Iris pigment epithelial cell (primary cell): ENCODE measurements at places on chromosomes 2 and 18.

GRCh38 chr2:71684226-71685072 lies 231.1 kb downstream of the DYSF start:
- no peak for DNase-seq

- DNase-seq: peak; percentile 36
Measured at GRCh38 chr2:143162123-143162837, 33.1 kb downstream of the ARHGAP15 start.

GRCh38 chr2:235595422-235596010 lies 101.7 kb downstream of the AGAP1 start:
- peak; percentile 80 for DNase-seq

DNA sequence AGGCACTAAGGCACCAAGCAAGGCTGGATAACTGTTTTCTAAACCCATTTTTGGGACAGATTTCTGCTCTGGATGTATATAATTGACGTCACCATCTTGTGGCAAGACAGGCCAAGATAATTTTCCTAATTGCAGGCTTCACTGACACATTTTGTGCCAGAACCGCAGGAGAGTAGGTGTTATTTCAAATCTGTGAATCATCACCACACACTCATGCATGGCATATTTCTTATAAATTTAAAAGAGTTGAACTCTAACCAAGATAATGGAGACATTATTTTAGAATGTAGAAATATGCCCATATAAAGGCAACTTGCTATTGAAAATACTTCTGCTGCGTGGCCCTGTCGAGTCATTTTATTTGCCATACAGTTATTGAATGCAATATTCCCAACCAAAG lies 68.3 kb upstream of the ACYP2 start:
- no peak for DNase-seq

GRCh38 chr2:127591221-127591923 lies 54.6 kb upstream of the GPR17 start:
- DNase-seq: peak; percentile 63

GRCh38 chr18:48896875-48897511 lies 53.8 kb downstream of the SMAD7 start:
- DNase-seq: peak; percentile 20

GRCh38 chr2:21656330-21657075 lies 532.7 kb downstream of the TDRD15 start:
- peak; percentile 20 for DNase-seq

DNA sequence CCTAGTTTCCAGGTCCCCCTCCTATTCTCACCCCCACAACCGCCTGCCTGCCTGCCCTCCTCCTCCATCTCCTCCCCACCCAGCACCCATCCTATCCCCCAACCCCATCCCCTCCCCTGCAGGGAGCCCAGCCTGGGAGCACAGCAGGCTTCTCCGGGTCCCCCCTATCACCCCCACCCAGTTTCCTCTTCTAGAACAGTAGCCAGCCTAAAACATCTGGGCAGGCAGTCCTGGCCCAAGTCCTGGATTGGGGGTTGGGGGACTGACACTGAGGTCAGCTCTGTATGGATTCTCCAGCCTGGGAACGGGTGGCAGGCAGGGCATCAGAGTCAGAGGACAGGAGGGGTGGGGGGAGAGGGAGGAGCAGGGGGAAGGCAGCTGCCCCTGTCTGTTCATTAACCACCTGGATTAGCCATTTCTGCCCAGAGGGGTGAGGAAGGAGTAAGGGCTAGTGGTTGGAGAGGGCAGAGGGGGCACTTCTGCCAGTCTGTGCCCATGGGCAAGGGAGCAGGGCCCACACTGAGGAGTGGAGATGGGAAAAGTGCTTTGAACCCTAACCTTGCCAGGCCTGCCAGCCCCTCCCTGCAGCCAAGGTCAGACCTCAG lies 60.0 kb downstream of the TNS1 start:
- no peak for DNase-seq

GRCh38 chr2:154713675-154714074 lies 15.2 kb downstream of the KCNJ3 start:
- no peak for DNase-seq

DNA sequence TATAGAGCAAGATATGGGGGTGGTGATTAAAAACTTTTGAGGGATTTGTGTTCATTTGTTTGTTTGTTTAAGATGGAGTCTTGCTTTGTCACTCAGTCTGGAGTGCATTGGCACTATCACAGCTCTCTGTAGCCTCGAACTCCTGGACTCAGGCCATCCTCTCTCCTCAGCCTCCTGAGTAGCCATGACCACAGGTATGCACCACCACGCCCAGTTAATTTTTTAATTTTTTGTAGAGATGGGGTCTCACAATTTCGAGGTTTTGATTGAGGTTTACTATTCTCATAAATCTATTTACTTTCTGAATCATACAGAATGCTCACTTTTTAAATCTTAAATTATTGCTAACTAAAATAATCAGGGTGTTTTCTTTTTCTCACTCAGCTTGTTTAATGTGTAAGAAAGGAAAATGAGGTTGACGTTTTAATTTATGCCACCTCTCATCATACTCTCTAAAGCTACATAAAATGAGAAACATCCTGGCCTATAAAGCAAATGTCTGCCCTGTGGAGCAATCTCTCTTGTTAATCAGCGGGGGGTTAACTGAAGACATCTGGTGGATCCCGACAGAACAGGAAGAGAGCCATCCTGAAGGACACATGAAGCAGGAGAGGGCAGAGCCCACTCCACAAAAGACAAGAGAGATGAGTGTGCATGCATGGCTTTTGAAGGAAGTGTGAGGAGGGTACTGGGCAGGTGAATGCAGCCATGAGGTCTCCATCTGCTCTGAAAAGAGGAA lies 589.1 kb upstream of the SLC8A1 start:
- DNase-seq: no peak

- peak; percentile 3 for DNase-seq
Measured at GRCh38 chr2:205287316-205287715, 395.0 kb upstream of the NRP2 start.

- no peak for DNase-seq
Measured at GRCh38 chr18:7301094-7301493, 70.2 kb downstream of the LRRC30 start.

DNA sequence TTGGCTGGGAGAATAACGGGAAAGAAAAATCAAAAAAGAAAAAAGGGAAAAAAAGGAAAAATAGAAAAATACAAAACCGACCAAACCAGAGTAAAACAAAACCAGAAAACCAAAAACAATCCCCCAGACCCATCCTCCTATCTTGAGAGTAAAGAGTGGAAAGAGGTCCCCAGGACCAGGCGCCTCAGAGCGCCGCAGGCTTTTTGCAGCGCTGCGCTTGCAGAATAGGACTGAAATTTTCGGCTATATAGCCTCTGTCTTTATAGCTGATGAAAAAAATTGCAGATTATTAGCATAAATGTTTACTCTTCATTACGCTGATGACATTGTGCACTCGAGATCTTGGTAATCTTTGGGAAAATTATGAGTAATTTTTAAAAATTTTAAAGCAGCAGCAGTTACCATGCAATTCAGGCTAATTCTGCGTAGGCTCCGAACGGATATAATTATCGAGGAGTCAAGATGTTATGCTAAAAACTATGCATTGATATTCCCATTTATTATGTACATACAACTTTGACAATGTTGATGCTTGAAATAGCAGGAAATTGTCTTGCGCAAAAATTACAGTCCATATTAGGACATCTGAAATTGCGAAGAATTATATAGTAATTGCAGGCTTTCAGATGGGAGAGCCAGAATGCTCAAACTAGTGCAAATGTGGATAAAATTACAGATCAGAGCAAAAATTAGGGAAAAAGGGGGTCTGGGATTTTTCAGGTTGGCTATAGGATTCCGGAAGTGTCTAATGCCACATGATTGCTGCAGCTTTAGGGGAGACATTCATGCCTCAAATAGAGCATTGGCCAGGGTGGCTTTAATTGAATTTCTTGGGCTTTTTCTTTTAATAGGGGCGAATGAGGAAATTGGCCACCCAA lies 8.3 kb downstream of the DLX1 start:
- DNase-seq: no peak

- no peak for DNase-seq
Measured at GRCh38 chr2:99863236-99863902, 279.0 kb downstream of the AFF3 start.

- peak; percentile 8 for DNase-seq
Measured at GRCh38 chr2:1548910-1549673, 135.8 kb downstream of the TPO start.

DNA sequence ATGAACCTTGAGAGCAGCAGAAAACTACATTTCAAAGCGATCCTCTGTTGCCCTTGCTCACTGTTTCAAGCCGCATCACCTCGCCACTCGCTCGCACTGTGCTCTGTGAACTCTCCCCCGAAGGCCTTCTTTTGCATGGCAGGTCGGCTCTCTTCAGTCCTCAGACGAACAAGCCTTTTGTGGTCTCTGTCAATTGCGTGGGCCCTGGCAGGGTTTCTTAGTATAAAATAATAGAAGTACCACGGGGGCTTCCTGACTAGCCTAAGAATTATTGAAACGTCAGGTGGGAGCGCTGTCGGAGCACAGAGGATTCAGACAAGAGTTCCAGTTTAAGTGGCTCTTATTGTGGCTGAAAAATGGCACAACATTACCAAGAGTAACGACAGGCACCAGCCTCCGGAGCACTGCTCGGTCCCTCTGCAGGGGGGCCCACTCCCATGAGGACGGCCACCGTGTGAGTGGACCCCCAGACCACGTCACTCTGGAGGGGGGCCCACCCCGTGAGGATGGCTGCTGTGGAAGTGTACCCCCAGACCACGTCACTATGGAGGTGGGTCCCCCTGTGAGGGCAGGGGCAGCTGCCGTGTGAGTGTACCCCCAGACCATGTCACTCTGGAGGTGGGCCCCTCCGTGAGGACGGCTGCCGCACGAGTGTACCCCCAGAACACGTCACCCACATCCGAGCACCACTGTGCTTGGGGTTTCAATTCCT lies 237.7 kb downstream of the HDAC4 start:
- no peak for DNase-seq

GRCh38 chr2:201156036-201156435 lies 26.9 kb upstream of the CASP10 start:
- no peak for DNase-seq

DNA sequence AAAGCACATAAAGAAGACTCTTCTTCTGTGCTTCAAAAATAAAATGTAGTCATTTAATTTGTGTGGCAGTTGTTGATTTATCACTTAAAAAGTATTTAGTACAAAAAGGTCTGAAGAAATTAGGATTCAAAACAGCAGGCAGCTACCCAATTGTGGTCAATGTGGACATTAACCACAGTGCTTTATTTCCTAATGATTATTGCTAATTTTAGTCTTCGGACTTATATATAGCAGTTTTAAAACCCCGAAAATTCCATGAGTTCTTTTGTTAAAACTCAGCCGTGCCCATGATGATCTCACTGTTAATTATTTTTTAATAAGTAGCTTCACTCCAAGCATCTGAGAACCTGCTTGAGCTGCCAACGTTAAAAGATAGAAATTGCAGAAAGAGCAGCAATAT lies 594.3 kb downstream of the STK39 start:
- DNase-seq: no peak

- DNase-seq: no peak
Measured at GRCh38 chr2:46351750-46352138, 54.5 kb downstream of the EPAS1 start.

- no peak for DNase-seq
Measured at GRCh38 chr18:38023871-38024270, 458.3 kb upstream of the CELF4 start.

GRCh38 chr2:150476809-150477302 lies 10.6 kb downstream of the RND3 start:
- peak; percentile 30 for DNase-seq

DNA sequence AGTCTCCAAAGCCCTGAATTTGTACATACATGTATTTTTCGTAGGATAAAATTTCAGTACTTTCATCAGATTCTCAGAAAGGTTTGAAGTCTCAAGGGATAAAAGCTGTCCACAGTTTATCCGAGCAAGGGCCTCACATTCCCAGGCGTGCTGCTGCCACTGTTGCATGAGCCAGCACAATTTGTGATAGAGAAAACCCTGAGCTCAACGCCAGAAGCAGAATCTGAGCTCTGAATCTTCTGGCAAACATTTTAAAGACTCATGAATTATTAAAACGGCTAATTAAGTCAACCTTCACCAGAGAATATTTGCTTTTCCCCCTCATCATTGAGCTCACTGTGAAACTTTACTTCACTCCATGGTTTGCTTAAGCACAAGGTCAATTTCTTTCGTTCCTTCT lies 38.5 kb upstream of the STPG4 start:
- no peak for DNase-seq

DNA sequence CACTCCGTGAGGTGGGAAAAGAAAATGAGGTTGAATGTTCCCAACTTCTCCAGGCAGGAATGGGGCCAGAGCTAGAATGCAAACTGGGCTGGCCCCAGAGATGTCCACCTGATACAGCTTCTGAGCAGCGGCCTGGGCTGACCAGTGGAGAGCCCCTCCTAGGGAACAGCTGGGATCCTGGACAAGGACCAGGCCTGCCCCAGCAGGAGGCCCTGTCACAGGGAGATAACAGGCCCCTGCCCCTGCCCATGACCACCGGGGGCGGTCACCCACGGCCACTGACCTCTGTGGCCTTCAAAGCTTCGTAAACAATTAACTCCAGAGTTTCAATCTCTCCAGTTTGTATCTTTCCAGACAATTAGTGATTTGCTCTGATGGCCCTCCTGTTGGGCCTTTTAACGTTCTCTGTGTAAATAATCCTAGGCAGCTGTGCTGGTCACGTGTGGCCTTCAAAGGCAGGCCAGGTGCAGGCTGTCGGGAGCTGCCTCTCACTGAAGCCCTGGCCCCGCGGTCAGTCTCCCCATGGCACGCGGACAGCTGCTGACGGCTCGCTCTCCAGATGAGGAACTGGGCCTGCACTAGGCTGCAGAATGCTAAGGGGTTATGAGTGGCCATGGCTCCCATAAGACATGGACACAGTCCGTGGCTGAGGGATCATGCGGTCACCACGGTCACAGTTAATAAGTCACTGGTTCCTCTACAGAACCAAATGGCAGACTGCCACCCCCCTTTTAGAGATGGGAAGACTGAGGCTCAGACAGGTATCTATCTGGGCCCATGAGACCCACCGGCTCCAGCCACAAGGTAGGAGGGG lies 9.2 kb downstream of the HS6ST1 start:
- peak; percentile 56 for DNase-seq

GRCh38 chr2:232525791-232526371 lies at the start of gene CHRND:
TSS of gene CHRND (plus strand) at chr2:232526160. CDS start at chr2:232526216, 56 bp downstream.
- no peak for DNase-seq

DNA sequence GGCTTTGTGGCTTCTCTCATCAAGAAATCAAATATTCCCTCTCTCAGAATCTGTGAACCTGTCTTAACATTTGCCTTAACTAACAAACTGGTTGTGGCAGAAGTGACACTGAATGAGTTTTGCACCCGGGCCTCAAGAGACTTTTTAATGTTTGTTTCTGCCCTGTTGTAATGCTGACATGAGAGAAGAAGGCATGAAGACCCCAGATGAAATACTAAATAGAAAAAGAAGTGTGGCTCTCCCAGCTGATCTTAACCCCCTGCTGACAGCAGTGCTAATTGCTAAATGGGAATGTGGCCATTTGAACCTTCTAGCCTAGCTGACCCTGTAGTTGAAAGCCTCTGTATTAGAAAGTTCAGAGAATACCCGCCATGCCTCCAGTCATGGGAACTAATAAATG lies 261.2 kb downstream of the CTNNA2 start:
- DNase-seq: no peak

GRCh38 chr2:2524348-2524941 lies 193.4 kb upstream of the MYT1L start:
- DNase-seq: no peak
